ENCODE measurements at places on chromosomes 5 and 9.

GRCh38 chr9:84447305-84447704 lies 106.7 kb upstream of the SLC28A3 start:
- DNase-seq, result no peak

DNA sequence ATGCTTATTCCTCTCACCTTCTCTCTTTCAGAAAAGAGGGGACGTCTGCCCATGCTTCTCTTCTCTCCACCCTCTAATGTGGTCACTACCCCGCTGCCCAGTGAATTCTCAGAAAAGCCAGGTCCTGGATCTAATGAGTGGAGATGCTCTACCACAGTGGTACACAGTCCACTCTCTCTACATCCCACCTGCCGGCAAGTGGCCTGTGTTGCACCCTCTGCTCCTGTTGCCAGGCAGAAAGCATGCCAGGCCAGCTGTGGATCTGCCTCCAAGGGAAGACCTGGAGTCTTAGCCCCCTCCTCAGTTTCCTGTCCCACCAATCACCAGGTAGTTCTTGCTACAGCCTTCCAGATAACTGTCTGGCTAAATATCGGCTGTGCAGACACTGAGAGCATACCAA lies 71.2 kb upstream of the SPDL1 start:
- no peak for DNase-seq

DNA sequence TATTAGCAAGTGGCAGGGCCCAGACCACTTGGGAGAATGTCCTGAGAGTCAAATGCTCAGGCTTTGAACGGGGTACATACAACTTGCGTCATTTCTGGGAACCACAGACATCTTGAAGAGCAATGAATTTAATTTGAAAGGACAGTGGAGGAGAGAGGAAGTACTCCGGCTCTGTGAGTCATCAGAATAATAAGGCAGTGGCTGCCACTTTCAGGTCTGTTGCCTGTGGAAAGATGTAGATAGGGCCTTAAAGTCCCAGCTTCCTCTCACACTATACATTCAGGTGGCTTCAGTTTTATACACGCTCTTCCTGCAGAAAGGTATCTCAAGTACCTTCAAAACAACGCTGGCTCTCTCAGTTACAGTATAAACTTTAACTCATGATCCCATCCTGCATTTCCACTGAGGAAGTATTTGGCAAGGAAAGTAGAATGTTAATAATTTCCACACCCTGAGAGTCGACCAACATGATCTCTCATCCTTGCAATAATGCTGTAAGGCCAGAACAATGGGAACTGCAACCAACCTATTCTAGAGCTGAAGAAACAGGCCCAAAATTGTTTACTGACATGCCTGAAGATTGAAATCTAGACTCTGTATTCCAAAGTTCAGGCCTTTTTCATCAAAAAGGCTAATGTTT lies 6.8 kb upstream of the PRUNE2 start:
- DNase-seq, result no peak

DNA sequence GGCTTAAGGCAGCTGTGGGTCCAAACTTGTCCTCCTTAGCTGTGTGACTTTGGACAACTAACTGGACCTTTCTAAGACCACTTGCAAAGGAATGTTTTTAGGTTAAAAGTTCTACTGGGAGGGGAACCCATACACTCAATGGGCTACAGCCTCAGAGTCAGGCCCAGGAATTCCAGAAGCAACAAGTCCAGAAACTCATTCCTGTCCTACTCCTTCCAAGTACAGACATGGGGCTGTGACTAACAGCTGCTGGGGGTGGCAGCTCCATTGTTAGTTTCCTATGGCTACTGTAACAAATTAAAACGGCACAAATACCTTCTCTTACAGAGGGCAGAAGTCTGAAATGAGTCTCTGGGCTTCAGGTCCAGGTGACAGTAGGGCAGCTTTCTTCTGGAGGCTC lies 12.4 kb upstream of the AKNA start:
- DNase-seq, result no peak

GRCh38 chr5:147339313-147339712 lies 104.5 kb downstream of the STK32A start:
- no peak for DNase-seq

Measured in activated CD4-positive, CD25-positive, alpha-beta regulatory T cell (primary cell).